ENCODE measurements at places on chromosomes 7 and 10. TPM values are rescaled to one million over a fixed set of nuclear protein-coding genes. Genes with fewer than 3 reads are reported as not detected.

DNA sequence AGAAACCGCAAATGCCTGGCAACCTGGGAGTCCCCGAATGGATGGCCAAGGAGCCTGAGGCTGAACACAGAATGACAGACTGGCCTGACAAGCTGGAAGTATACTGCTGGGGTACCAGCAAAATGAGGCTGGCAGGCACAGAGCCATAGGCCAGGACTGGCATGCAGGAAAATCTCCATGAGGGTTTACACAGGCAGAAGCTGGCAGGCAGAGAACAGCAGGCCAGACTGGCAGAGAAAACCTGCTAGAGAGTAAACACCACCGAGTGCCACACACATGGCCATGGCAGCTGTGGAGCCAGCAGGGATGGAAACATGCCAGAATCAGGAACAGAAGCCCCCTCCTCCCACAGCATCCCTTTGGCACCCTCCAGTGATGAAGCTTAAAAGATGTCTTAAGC, 63.4 kb downstream of the CRPPA start:
- H3K27ac ChIP-seq, result no peak overlapping the region
- no peaks in the 10 kb centered on the region for H3K36me3 ChIP-seq
- peak; percentile 29 for DNase-seq
- no peaks in the 10 kb centered on the region for H3K4me1 ChIP-seq
- H3K27me3 ChIP-seq, result no peaks in the 10 kb centered on the region
- H3K4me3 ChIP-seq, result no peak overlapping the region

DNA sequence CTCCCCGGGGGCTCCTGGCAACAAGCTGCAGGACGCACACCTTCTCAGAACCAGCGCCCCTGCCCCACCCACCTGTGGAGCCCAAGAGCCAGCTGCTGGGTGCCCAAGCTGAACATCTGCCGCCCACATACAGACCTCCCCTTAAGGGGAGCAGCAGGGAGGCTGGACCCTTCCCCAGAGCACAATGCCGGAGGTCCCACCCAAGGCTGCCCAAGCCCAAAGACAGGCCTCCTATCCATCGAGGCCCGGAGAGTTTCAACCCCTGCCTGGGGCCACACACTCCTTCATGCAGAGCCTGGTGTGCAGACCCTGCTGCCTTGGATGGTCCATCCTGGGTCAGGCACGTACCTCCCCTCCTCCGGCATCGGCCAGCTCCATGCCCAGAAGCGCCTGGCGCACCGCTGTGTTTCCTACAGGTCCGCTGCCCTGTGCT, 48.7 kb downstream of the VIPR2 start:
- H3K27ac ChIP-seq, result no peak overlapping the region
- no peak overlapping the region for H3K4me3 ChIP-seq
- no peaks in the 10 kb centered on the region for H3K27me3 ChIP-seq
- no peak for DNase-seq

DNA sequence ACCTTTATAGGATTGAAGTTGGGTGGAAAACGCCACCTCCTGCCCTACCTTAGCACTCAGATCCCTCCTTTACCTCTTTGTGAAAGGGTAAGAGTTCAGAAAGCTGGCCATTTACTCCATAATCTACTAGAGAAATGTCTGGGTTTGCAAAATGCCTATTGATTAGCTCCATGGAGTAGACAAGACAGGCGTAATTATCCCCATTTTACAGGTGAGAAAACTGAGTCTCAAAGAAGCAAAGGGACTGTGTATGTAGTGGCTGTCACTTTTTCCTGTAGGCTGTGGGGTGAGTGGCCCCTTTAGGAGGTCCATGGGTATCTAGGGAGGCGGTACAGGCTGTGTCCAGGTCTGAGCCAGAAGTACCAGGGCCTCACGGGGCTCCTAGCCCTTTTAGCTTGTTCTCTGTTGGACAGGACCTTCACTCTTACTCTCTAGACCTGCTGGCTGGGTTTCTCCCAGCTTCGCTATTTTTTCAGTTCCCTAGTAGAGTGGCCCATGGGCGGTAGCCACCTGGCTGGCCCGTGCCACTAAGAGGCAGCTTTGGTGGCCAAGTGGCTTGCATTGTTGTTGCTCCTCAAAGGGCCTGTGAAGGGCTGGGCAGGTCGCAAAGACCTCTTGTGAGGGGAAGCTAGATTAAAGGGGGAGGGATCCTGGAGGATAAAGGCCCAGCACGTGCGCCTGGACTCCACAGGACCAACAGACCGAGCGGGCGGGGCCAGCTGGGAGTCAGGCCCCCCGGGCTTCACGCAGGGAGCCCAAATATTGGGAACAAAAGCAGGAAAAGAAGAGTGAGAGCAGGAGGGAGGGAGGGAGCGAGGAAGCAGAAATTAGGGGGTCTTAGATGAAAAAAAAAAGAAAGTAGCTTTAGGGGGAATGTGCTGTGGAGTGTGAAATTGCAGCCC, 4.7 kb upstream of the PAX2 start:
- no peak overlapping the region for H3K27ac ChIP-seq
- H3K27me3 ChIP-seq, result peaks cover 94% of the 10 kb centered on the region
- H3K36me3 ChIP-seq, result no peaks in the 10 kb centered on the region
- no peak for DNase-seq

GRCh38 chr10:97176226-97176625, 9.5 kb downstream of the SLIT1 start:
- DNase-seq, result no peak
- H3K27ac ChIP-seq, result no peak overlapping the region
- peaks cover 6% of the 10 kb centered on the region for H3K27me3 ChIP-seq
- H3K4me1 ChIP-seq, result no peaks in the 10 kb centered on the region

GRCh38 chr7:30920584-30921539, 9.2 kb downstream of the AQP1 start:
- no peak overlapping the region for H3K27ac ChIP-seq
- H3K36me3 ChIP-seq, result no peaks in the 10 kb centered on the region
- no peak overlapping the region for H3K4me3 ChIP-seq

DNA sequence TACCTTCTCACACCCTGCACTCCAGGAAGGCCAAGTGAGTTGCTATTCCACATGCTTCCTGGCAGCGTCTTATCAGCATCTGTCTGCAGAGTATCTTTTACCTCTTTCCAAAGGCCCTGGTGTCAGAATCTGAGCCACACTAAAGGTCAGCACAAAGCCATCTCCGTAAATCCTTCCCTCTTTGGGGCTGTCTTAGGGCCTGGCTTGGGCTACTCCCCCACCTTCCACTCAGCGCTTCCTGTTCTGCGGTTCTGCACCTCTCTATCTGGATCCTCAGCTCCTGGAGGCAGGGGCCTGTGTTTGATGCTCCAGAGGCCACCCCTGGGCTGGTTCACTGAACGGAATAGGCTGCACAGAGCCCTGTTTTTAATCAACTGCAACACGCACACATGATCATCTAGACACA, 334.8 kb upstream of the GALNT17 start:
- no peaks in the 10 kb centered on the region for H3K27me3 ChIP-seq
- H3K36me3 ChIP-seq, result no peaks in the 10 kb centered on the region
- H3K27ac ChIP-seq, result no peak overlapping the region
- no peaks in the 10 kb centered on the region for H3K4me1 ChIP-seq
- no peak overlapping the region for H3K4me3 ChIP-seq

DNA sequence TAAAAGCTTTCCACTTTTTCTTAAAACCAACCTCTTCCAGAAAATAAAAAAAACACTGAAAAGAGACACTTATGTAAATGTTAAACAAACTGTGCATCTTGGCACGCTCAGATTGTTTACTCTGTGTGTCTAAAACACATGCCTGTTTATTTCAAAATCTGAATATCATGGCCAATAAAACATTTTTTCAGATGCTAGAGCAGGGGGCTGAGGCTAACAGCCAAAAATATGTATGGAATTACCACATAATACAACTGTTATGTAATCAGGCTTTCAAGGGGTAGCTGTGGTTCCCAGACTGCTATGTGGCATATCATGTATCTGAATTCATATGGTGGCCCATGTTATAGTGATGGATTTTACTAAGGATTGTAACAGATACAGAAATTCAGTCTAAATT, 130.4 kb downstream of the HIBADH start:
- H3K4me3 ChIP-seq, result no peak overlapping the region
- H3K27me3 ChIP-seq, result no peaks in the 10 kb centered on the region
- H3K4me1 ChIP-seq, result no peaks in the 10 kb centered on the region

DNA sequence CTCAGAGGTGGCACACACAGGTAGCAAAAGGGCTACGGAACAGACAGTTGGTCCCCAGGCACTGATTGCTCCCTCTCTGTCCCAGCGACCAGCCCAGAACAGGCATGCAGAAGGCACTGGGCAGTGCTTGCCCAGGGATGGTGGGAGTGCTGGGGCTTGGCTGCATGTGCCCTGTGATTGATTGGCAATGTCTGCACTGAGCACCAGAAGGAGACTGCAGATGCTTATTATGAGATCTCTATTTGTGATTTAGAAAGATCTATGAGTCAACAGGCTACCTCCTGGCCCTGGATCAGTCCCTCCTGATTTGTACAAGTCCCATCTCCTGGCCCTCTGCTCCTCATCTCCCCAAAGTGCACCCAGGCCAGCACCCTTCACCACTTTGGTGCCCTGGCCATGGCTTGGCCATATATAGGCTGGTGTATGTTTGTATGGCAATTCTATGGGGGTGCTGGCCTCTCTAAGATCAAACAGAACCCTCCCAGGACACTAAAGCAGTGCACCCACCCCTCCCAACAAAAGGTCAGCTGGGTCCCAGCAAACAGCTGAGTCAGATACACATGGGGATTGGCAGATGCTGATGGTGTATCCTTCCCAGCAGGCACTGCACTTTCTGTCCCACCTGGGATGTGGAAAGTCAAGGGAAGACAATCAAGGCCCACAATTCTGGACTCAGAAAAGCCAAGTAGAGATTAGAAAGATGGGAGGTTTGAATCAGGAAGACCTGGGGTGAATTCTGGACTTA, 30.9 kb downstream of the CAMK2B start:
- no peaks in the 10 kb centered on the region for H3K36me3 ChIP-seq
- H3K27me3 ChIP-seq, result peaks cover 5% of the 10 kb centered on the region
- DNase-seq, result no peak
- H3K27ac ChIP-seq, result no peak overlapping the region
- H3K4me1 ChIP-seq, result no peaks in the 10 kb centered on the region
- no peak overlapping the region for H3K4me3 ChIP-seq

DNA sequence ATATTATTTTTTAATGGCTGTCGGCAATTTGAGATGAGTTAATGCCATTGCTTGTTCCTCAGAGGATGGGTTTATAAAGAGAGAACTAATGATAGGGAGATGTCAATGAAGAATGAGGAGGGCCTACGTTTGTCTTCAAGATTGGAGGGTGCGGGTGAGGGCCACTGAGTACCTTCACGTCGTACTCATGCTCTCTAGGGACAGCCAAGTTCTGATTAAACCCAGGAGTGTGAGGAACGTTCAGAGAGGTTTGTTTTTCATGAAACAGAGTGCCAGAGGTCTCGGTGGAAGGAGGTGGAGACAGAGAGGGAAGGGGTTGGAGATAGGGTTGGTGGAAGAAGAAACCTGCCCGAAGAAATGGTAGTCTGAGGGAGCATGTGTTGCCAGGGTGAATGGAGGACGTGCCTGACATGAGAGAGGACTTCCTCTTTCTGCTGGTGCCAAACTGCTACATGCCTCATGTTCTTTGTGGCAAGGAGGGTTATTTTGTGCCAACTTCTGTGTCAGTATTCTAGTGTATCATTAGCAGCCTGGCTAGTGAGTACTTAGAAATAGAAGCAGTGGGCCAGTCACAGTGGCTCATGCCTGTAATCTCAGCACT, 8.9 kb downstream of the DHTKD1 start:
- DNase-seq, result no peak
- H3K4me3 ChIP-seq, result no peak overlapping the region
- H3K4me1 ChIP-seq, result no peaks in the 10 kb centered on the region
- no peaks in the 10 kb centered on the region for H3K36me3 ChIP-seq

GRCh38 chr7:13641714-13642113, 347.8 kb downstream of the ETV1 start:
- no peak for DNase-seq
- no peaks in the 10 kb centered on the region for H3K36me3 ChIP-seq

DNA sequence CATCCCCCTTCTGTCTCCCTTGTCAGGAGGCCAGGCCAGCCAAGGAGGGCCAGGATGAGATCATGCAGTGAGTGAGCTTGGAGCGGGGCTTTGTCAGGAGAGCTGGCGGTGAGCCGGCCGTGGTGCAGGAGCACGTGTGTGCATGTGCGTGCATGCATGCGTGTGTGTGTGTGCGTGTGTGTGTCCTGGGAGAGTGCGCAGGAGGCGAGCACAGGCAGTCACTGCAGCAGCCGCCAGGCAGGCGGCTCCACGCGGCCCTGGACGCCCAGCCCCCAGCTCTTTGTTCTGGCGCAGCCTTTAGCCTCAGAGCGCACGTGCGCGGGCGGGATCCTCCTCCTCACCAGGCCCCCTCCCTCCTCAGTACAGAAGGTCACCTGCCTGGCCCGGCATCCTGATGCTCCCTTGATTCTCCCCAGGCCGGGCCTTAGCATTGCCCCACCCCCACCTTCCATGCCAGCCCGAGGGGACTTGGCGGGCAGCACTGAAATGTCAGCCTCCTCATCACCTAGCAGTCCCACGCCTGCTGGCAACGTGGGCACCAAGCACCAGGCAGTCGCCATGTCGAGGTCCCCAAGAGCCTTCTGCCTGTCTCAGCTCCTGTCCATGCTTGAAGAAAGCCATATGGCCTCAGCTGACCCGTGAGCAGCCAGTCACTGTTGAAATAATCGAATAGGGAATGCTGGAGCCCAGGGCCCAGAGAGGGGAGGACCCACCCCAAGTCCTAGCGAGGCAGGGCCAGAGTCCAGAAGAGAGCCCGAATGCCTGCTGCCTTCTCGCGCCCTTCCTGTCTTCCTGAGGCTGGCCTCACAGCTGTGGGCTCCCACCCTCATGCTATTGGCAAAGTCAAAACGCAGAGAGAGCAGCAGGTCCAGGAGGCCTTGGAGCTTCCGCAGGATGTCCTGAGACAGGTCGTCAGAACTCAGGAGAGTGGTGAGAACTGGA, 125.9 kb upstream of the PPIF start:
- H3K4me1 ChIP-seq, result peaks cover 3% of the 10 kb centered on the region
- H3K4me3 ChIP-seq, result no peak overlapping the region
- peak; percentile 41 for DNase-seq
- H3K27me3 ChIP-seq, result no peaks in the 10 kb centered on the region

DNA sequence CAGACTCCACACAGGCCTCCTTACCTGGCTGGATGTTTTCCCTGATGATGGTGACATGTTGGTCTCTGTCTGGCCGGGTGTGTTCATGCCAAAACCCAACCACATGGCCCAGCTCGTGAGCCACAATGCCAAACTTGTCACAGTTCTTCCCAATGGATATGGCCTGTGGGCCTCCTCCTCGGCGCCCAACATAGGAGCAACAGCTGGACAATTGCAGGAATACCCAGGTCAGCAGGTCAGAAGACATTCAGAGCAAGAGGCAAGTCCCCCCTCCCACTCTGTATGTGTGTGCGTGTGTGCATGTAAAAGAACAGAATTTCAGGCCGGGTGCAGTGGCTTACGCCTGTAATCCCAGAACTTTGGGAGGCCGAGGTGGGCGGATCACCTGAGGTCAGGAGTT, 63.7 kb upstream of the OPALIN start:
- no peaks in the 10 kb centered on the region for H3K36me3 ChIP-seq
- no peak for DNase-seq
- no peaks in the 10 kb centered on the region for H3K4me1 ChIP-seq

- H3K27me3 ChIP-seq, result no peaks in the 10 kb centered on the region
- H3K4me3 ChIP-seq, result no peak overlapping the region
- H3K36me3 ChIP-seq, result no peaks in the 10 kb centered on the region
- DNase-seq, result no peak
- no peaks in the 10 kb centered on the region for H3K4me1 ChIP-seq
These were observed 17.9 kb upstream of the HMX3 start for GRCh38 chr10:123117644-123118417.

- no peak overlapping the region for H3K27ac ChIP-seq
- peak; percentile 61 for DNase-seq
- H3K36me3 ChIP-seq, result no peaks in the 10 kb centered on the region
These were observed 19.4 kb downstream of the HIPK2 start for GRCh38 chr7:139758388-139758787.

ASAH2 gene
- 3.9 TPM for total RNA-seq

ACTR3C gene
- total RNA-seq, result 17.6 TPM

WDFY4 gene
- 1.6 TPM for total RNA-seq

BAZ1B gene
- total RNA-seq, result 58.4 TPM

STK31 gene
- 0.77 TPM for total RNA-seq

SSC4D gene
- 0.45 TPM for total RNA-seq

Data from colonic mucosa (tissue), 4 donors.